Right ventricle myocardium inferior (tissue), 1 donor: ENCODE measurements at places on chromosomes 1 and 21.

- no peak for DNase-seq
Measured at GRCh38 chr21:45979651-45980050, 1.9 kb upstream of the COL6A1 start.

DNA sequence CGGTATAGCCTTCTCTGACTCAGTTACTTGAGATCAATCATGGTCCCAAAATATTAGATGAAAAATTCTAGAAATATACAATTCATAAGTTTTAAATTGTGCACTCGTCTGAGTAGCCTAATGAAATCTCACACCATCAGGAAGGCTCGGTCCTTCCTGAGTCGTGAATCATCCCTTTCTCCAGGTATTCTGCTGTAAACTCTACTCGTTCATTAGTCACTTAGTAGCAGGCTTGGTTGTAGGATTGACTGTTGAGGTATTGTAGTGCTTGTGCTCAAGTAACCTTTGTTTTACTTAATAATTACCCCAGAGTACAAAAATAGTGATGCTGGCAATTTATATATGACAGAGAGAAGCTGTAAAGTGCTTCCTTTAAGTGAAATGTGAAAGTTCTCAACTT lies 238.7 kb downstream of the OLFM3 start:
- no peak for DNase-seq

DNA sequence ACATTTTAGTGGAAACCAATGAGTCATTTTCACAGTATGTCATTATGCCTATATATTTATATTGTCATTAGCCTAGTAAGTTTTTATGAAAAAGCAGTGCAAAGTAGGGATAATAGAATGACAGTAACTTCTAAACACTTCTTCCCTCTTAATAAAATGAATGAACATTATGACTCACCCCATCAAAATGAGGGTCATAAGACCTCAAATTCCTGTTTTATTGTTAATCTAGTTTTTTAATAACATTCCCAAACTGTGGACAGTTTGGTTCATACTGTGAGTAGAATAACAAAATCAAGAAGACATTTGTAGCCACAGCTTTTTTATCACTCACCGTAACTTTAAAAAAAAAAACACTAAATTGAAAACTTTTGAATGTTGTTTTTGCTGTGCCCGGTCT lies 160.5 kb downstream of the LRRC40 start:
- DNase-seq, result no peak

- no peak for DNase-seq
Measured at GRCh38 chr1:201584471-201585092, 45.7 kb downstream of the NAV1 start.

DNA sequence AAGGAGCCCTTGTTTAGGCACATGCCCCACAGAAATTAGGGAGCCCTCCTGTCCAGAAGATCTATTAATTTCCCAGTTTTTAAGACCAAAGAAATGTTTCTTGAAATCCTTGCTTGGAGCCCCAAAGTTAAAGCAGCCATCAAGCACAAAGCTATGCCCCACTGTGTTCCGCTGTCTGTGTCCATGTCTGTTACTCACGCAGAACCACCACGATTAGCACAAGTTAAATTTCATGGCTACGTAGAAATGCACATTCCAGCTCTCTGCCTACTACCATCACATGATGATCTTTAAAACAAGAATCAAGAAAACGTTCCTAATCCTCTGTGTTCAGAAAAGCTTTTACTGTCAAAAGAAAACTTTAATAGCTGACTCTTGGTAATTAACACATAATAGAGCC lies 238.5 kb downstream of the RERE start:
- DNase-seq, result no peak

GRCh38 chr1:44682883-44683265 lies 8.4 kb downstream of the ARMH1 start:
- DNase-seq, result no peak

DNA sequence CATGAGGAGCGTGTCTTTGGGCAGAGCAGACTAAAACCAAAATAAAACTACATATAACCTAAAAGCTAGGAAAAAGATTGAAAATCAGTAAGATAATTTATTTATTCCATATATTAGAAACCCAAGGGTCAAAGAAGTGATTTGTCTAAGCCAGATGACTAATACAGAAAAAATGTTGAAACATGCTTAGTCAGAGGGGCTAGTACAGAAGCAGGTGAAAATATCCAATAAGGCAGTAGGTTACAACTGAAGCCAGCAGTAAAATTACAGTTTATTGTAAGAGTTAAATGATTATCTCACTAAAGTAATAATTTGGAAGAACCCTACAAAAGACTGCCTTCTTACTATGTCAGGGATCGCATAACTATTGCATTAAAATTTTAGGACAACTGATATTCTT lies 1190.9 kb upstream of the PRMT6 start:
- DNase-seq, result no peak

GRCh38 chr1:15005116-15005515 lies 148.4 kb upstream of the TMEM51 start:
- peak; percentile 46 for DNase-seq

DNA sequence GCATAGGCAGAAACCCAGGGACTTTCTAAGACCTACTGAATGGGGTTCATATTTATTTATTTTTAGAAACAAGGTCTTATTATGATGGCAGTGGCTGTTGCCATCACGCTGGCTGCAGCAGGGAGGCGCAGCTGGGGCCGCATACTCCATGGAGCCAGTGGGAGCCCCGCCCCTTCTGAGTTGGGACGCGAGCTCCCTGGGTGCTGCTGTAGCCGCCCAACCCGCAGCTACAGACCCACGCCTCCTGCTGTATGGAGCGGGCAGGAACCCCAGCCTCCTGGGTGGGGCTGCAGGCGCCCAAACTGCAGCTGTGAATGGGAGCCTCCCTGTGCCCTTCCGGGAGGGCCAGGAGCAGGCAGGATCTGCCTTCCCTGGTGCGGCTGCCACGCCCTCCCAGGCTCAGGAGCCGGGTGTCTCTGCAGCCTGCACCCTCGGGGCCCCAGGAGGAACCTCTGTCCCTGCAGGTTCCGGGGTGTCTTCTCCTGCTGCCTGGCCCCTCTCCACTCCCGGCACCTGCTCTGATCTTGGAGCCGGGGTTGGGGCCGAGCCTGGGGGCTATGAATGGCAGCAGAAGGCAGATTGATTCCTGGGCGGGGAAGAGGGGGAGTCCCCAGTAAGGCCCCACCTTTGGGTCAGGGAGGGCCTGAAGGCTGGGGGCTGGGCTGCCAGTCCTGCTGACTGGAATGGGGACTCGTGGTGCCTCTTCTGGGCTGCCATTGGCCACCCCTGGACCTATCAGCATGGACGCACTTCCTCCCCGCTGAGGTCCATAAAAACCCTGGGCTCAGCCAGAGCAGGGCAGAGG lies 66.5 kb upstream of the LRRN2 start:
- no peak for DNase-seq

- DNase-seq, result no peak
Measured at GRCh38 chr1:65959896-65960567, 167.3 kb downstream of the PDE4B start.

GRCh38 chr1:3327389-3327702 lies 127.1 kb upstream of the ARHGEF16 start:
- peak; percentile 59 for DNase-seq

- peak; percentile 83 for DNase-seq
Measured at GRCh38 chr1:15848143-15848928, 829 bp downstream of the SPEN start.

DNA sequence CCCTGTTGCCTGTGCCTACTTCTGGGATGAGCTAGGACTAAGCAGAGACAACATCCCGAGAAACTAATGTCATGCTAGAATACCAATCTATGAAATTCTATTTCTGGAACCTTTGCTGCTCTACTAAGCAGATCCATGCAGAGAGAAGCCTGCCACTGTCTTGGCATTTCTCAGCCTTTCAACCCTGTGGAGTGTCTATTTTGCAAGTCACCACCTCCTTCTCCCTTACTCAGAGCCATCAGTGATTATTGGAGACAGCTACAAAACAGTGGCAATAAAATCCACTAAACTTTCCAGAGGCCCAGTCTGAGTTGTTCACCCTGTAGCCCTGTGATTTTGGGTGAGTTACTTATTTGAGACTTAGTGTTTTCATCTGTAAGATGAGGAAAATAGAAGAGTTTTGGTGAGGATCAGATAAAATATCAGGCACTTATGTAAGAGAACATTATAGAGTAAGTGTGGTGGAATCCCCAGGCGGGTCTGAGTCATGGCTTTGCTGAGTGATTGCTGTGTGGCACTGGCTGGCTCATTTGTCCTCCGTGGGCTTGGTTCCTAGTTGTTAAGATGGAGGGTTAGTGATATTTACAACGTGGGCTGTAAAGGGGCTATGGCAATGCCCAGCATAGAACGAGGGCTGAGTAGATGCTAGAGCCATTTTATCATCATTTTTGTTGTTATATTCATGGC lies 61.1 kb downstream of the FMN2 start:
- DNase-seq, result no peak

- DNase-seq, result no peak
Measured at GRCh38 chr1:198175423-198176170, 18.8 kb downstream of the NEK7 start.

DNA sequence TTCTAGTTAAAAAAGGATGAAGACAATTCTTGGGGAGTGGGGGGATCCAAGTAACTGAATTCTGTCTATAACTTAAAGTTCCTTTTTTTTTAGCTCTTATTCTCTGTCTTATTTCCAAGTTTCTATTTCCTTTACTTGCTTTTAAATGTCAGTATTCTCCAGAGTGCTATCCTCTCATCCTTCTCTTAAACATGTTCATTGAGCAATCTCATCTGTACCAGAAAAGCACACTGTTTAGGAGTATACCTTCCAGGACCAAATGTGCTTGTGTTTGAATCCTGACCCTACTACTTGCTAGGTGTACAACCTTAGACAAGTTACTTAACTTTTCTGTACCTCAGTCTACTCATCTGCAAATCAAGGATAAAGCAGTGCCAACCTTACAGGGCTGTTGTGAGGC lies 50.1 kb downstream of the AKT3 start:
- no peak for DNase-seq

DNA sequence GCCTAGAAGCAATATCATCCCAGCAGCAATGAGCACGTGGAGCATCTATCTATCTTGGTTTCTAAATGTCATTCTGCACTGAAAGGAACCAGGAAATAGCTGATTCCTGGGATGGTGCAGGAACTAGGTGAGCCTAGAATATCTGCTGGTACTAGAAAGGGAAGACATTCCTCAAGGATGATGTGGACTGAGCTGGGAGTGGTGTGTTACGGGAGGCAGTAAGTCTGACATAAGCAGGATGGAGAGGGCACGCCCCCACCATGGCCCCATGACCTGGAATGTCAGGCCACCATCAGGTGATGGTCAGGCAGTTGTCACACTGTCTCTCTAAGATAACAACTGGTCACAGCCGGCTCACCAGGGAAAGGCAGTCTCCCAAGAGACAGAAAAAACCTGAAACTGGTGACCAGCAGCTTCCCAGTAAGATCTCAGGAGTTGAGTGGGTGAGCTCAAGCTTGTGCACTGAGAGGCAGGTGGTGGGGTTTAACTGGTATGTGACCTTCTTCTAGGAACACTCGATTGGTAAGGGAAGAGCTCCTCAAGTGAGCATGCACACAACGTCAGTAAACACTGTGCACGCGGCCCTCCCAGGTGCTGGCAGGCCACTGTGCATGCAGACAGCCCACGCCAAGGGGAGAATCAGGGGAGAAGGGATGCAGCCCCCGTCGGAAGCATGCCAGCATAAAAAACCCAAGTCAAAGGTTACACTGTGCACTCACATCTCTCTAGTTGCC lies 148.7 kb downstream of the ADSS2 start:
- no peak for DNase-seq

DNA sequence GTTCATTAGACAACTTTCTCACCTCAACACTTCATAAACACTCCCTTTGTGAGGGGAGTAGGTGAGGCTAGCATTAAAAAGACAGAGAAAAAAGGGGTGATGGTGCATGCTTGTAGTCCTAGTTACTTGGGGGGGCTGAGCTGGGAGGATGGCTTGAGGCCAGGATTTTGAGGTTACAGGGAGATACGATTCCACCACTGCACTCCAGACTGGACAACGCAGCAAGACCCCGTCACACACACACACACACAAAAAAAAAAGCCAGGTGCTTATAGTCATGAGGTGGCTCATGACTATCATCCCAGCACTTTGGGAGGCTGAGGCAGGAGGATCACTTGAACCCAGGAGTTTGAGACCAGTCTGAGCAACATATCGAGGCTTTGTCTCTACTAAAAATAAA lies 29.6 kb downstream of the GON4L start:
- no peak for DNase-seq

DNA sequence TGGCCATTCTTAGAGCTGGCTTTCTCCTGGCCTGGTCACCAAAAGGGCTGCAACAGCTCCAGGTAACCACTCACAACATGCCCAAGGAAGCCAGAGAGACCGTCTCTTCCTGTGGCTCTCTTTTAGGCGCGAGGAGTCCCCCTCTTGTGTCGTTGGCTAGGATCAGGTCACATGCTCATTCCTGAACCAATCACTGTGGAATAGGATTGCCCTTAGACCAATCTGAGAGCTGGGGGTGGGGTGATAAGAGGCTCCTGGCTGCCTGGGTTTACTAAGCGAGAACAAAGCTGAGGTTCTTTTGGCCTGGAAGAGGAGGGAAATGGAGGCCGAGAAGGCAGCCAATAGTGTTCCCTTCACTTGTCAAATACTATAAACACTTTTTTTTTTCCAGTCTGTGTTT lies 452.1 kb upstream of the PROX1 start:
- no peak for DNase-seq
